ENCODE measurements at places on chromosomes 6 and 20.

- DNase-seq: no peak
These were observed 84.7 kb downstream of the FOXA2 start for GRCh38 chr20:22499515-22500166.

- DNase-seq: no peak
These were observed 4.1 kb upstream of the AIF1 start for GRCh38 chr6:31610968-31611367.

GRCh38 chr6:122495612-122496011 lies 24.0 kb upstream of the SERINC1 start:
- no peak for DNase-seq

GRCh38 chr6:166626177-166627032 lies 646 bp downstream of the RPS6KA2 start:
- DNase-seq: no peak

GRCh38 chr6:39938773-39939654 lies 4.8 kb upstream of the MOCS1 start:
- DNase-seq: no peak

DNA sequence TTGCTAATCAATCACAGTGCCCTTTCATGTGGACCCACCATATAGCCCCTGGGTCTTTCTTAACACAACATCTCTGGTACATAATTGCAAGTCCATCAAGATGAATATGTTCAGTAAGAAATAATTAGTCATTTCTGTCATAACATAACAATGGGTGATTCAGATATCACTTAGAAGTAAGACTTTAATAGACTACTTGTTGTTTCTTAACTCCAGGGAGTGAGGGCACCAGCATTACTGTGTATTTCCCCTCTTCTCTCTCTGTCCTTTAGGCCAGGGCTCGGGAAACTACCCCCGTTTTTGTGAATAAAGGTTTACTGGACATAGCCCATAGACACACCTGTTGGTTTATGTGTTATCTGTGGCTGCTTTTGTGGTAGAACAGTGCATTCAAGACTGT lies 123.5 kb downstream of the SLC24A3 start:
- no peak for DNase-seq

GRCh38 chr6:43297644-43298564 lies at the start of gene SLC22A7:
TSS of gene SLC22A7 (plus strand) at chr6:43298260. CDS start at chr6:43298359, 99 bp downstream.
- DNase-seq: no peak

DNA sequence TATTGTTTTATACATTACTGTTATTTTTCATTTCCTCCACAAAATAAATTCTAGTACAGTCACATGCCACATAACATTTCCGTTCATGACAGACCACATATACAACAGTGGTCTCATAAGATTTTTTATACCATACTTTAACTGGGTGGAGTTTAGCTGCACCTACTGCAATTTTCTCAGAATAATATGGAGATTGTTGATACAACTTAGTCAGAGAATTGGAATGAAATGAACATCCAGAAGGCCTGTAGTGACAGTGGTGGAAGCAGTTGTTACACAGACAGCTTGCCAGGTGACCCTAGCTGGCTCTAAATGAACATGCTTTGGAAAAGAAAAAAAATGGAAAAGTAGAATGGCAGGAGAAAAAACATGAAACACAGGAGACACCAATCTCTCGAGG lies 183.2 kb upstream of the TCF21 start:
- no peak for DNase-seq

- DNase-seq: no peak
These were observed 194.7 kb upstream of the PMEPA1 start for GRCh38 chr20:57904314-57905105.

- DNase-seq: no peak
These were observed 151.7 kb upstream of the AKAP12 start for GRCh38 chr6:151087861-151088598.

- DNase-seq: no peak
These were observed at the start of gene GRM1 for GRCh38 chr6:146028851-146029572. TSS of gene GRM1 (plus strand) at chr6:146029062. CDS start at chr6:146029518, 456 bp downstream.

DNA sequence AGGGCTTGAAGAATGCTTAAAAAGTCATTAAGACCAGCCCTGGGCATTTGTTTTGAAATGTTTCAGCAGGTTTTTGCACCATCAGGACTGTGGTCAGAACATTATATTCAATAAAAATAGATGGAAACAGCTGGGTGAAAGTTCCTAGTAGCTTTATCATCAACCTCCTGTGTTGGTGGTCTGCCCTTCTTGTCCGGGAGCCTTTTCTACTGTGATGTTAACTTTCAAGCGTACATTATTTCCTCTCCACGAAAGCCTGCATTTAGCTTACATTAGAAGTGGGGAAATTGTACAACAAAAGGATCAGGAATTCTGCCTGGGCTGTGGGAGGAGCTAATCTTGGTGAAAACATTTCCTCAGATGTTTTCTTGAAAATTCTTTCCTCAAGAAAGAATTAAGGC lies 71.1 kb downstream of the LAMA4 start:
- DNase-seq: no peak

- DNase-seq: no peak
These were observed 140.3 kb downstream of the CDC5L start for GRCh38 chr6:44527583-44528369.

GRCh38 chr6:142786476-142786875 lies 158.5 kb downstream of the HIVEP2 start:
- no peak for DNase-seq

DNA sequence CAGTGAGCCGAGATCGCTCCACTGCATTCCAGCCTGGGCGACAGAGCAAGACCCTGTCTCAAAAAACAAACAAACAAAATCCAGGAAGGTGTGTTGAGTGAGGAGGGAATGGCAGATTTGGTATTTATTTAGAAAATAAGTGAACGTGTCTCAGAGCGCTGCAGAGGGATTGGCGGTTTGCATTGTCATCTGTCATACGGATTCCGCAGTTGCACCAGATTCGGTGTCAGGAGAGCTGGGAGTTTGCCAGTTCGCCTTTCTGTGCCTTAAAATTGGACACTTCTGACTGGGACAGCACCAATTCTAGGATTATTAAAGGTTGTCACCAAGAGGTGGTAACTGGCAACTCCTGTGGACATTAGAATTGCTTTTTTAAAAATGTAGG lies 912 bp downstream of the SNRNP48 start:
- DNase-seq: no peak

Data from stimulated activated CD8-positive, alpha-beta memory T cell treated with anti-CD3 and anti-CD28 coated beads, Interleukin-15, amount 100 ng/mL, for 1 hour (primary cell).